DMS53 (cell line): ENCODE measurements at places on chromosomes 4 and X.
A peak's percentile ranks its signal among the peaks of the same experiment; 100 is the strongest.

- DNase-seq: no peak
Measured at GRCh38 chr4:1511441-1512041, 105.3 kb upstream of the NKX1-1 start.

DNA sequence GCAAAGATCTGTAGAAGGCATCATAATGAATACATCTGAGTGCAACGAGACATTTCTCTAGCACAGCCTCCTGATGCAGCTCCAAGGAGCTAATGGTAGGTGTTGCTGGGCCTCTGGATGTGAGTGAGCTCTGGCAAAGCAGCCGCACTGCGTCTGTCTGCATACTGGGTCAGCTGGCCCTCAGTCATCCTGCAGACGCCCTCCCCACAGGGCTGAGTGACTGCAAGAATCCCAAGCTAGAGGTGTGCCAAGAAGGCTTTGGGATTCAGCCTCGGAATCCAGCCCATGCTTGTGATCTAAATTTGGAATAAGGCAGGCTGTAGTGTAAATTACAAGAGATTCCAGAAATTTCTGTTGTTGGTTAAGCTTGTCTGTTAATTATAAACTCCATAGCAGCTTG lies 18.5 kb downstream of the HERC3 start:
- no peak for DNase-seq

- DNase-seq: no peak
Measured at GRCh38 chr4:6335040-6335590, 65.5 kb downstream of the WFS1 start.

GRCh38 chr4:140243278-140243753 lies 89.3 kb upstream of the MAML3 start:
- peak; percentile 85 for DNase-seq

GRCh38 chr4:148395771-148396170 lies 46.4 kb downstream of the NR3C2 start:
- DNase-seq: no peak

DNA sequence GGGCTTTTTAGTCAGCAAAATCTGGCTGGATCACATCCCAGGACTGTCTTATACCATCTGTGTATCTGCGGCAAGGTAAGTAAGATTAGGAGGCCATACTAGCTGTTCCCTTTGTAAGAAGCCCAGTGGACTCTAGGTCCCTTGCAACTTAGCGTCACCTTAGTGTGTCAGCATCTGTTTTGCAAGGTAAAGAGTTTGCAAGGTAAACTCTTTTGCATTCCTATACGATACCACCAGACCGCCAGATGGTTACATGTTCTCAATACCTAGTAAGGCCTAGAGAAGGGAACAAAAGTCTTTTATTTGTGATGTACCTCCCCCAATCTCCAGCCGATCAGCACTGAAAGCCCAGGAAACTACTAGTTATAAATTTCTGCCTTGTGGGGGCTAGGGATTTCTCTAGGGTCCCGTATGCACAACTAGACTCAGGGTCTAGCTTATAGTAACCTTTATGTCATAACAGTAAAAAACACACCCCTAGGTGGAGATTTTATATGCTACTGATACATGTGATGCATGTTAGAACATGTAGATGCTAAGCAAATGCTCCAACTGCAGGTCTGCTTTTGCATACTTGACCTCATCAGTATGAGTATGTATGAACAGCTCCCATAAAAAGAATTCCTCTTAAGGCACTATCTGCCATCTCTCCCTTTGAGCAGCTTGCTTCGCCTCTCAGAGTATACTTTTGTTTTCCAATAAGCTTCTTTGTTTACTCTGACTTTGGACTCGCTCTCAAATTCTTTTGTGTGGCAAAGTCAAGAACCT lies 78.4 kb downstream of the KCNIP4 start:
- DNase-seq: no peak
